ENCODE measurements at places on chromosomes 7 and 10. TPM values are rescaled to one million over a fixed set of nuclear protein-coding genes. Genes with fewer than 3 reads are reported as not detected.

DNA sequence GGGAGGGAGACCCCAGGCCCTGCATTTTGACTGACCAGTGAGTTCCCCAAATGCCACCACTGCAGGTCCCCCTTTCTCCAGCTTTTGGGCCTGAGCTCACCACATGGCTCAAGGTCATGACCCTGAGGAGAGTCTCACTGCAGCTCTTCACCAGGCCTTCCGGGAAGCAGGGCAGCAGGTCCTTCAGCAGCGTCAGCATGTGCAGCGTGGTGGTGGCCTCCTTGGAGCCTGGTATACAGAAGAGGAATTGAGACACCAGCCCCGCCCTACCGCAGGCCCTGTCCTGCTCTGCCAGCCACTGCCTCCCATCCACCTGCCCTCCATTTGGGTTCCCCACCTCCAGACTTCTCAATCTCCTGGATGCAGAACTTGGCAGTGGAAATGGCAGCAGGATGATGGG, 13.0 kb downstream of the RRP12 start:
- peaks cover 35% of the 10 kb centered on the region for H3K36me3 ChIP-seq
- no peaks in the 10 kb centered on the region for H3K4me1 ChIP-seq
- DNase-seq = no peak
- no peak overlapping the region for H3K27ac ChIP-seq

DNA sequence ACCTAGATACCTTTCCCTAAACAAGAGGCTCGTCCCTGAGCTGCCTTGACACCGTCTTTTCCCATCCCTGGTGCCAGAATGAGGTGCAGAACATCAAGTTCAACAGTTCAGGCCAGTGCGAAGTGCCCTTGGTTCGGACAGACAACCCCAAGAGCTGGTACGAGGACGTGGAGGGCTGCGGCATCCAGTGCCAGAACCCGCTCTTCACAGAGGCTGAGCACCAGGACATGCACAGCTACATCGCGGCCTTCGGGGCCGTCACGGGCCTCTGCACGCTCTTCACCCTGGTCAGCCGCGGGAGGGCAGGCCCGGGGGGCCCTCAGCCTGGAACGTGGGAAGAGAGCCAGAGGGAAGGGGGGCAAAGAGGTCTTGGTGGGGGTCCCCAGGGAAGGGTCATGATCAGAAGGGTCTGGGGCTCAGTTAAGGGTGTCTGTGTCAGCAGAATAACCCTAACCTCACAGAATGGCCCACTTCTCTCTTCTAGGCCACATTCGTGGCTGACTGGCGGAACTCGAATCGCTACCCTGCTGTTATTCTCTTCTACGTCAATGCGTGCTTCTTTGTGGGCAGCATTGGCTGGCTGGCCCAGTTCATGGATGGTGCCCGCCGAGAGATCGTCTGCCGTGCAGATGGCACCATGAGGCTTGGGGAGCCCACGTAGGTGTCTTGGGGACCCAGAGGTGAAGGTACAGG, 16.8 kb downstream of the SMO start:
- peaks cover 32% of the 10 kb centered on the region for H3K36me3 ChIP-seq
- H3K4me3 ChIP-seq = no peak overlapping the region
- 0 out of 2 replicates have a peak, but pooled peaks cover 1% of the 10 kb centered on the region for H3K4me1 ChIP-seq
- H3K27ac ChIP-seq = no peak overlapping the region

DNA sequence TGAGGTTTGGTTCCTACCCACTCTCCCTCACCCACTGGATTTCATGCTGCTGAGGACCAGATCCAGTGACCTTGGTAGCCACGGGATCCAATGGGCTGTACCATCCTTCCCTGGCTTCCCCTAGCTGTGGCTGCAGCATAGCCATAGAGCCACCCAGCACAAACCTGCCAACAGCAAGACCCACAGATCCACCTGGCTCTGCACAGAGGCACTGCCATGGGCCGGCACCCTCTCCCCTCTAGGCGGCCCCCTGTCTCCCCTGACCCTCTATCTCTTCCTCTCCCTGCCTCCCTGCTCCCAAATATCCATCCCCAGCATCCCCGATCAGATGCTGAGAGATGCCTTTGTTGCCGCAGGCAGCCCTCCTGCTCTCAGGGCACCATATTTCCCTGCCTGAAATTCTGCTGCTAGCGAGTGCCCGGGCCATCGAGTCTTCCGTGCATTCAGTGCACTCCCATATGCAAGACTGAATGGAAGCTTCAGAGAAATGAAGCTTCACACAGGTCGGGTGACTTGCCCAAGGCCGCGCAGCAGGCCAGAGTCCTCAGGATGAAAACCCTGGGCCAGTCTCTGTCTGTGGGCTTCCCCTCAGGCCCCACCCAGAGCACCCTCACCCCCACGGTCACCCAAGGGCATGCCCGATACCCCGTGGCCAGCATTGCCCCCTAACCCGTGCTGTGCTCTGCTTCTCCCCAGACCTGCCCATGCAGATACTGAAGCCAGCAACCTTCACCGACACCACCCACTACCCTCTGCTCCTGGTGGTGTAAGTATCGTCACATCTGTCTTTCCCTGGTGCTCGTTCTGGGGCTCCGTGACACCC, 130.8 kb downstream of the PAXIP1 start:
- DNase-seq = no peak
- no peaks in the 10 kb centered on the region for H3K36me3 ChIP-seq
- no peaks in the 10 kb centered on the region for H3K4me1 ChIP-seq
- no peaks in the 10 kb centered on the region for H3K27me3 ChIP-seq
- no peak overlapping the region for H3K27ac ChIP-seq

DNA sequence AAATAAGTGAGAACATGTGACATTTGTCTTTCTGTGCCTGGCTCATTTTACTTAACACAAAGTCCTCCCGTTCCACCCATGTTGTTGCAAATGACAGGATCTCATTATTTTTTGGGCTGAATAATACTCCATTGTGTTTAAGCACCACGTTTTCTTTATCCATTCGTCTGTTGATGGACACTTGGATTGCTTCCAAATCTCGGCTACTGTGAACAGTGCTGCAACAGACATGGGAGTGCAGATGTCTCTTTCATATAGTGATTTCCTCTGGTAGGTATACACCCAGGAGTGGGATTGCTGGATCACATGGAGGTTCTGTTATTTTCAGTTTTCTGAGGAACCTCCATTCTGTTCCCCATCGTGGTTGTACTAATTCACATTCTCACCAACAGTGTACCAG, 264.4 kb upstream of the GALNT17 start:
- no peak overlapping the region for H3K4me3 ChIP-seq
- H3K4me1 ChIP-seq = no peaks in the 10 kb centered on the region
- H3K27ac ChIP-seq = no peak overlapping the region

The GARIN1A gene
- 0.18 TPM for total RNA-seq

GRCh38 chr10:60849217-60849616, 70.9 kb downstream of the CDK1 start:
- no peak overlapping the region for H3K27ac ChIP-seq
- no peak overlapping the region for H3K4me3 ChIP-seq
- no peak for DNase-seq
- peaks cover 12% of the 10 kb centered on the region for H3K4me1 ChIP-seq

- DNase-seq = no peak
- H3K27me3 ChIP-seq = no peaks in the 10 kb centered on the region
- no peaks in the 10 kb centered on the region for H3K36me3 ChIP-seq
These were observed 403.1 kb upstream of the SEMA3C start for GRCh38 chr7:81321949-81322348.

The EMX2 gene
- not detected for total RNA-seq

DNA sequence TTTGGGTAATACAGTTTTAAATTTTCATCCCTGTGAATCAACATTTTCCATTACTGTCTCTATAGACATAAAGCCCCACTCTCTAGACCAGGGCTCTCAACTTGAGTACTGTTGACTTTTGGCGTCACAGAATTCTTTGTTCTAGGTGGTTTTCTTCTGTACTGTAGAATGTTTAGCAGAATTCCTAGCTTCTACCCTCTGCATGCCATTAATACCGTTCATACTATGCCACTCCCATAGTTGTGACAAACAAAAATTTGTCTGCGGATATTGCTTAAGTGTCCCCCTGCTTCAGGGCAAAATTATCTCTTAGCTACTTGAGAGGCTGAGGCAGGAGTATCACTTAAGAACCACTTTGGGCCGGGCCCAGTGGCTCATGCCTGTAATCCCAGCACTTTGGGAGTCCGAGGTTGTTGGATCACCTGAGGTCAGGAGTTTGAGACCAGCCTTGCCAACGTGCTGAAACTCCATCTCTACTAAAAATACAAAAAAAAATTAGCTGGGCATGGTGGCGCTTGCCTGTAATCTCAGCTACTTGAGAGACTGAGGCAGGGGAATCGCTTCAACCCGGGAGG, 57.3 kb upstream of the NRG3 start:
- H3K27ac ChIP-seq = no peak overlapping the region
- no peaks in the 10 kb centered on the region for H3K27me3 ChIP-seq
- no peaks in the 10 kb centered on the region for H3K4me1 ChIP-seq
- DNase-seq = no peak
